K562 (cell line): ENCODE measurements at places on chromosomes 6 and 20.

- DNase-seq = no peak
Observed at GRCh38 chr6:109081516-109082187, 13.0 kb downstream of the SESN1 start.

DNA sequence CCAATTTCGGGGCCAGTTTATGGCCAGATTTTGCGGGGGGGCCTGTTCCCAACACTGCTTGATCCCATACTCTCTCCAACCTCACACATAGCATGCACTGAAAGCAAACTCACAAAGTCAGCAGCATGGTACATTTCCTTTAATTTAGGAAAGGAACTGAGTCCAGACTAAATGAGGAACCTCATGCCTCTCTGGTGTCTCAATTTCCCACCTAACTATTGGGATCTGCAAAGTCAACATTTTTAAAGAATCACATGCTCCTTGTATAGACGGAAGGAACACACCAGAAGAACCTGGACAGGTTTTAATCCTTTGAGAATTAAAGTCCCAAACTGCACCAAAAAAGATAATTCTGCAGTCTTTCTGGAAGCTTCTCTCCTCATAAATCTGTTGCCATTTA, 33.3 kb downstream of the FAM50B start:
- no peak for DNase-seq

DNA sequence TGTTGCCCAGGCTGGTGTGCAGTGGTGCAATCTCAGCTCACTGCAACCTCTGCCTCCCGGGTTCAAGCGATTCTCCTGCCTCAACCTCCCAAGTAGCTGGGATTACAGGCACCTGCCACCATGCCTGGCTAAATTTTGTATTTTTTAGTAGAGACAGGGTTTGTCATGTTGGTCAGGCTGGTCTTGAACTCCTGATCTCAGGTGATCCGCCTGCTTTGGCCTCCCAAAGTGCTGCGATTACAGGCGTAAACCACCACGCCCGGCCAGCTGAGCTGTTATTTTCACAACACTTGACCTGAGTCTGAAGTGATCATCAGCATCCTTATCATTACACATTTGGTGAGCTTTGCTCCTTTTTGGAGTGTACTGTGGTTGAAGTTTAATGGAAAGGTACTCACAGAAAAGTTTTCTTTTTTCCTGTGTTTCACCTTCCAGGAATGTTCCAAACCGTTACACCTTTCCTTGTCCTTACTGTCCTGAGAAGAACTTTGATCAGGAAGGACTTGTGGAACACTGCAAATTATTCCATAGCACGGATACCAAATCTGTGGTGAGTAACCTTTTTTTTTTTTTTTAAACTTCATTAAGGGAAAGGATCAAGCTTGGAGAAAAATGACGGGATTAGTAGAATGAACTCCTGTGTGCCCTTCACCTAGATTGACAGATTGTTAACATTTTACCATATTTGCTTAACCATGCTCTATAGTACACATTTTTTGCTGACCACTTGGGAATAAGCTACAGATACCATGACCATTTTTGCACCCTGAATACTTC, 9.7 kb downstream of the RNF114 start:
- DNase-seq = no peak

DNA sequence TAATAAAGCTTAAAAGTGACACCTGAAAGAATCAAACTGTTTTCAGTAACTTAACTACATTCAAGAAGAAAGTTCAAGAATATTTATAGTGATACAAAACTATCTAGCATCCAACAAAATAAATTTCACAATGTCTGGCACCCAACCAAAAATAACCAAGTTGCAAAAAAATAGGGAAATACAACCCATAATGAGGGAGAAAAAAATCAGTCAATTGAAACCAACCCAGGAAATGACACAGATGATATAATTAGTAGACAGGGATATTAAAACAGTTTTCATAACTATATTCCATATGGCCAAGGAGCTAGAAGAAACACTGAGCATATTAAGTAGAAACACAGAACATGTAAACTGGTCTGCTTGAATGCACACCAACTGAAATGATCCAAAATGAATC, 120.2 kb upstream of the BEND3 start:
- no peak for DNase-seq

- DNase-seq = no peak
Observed at GRCh38 chr6:13045676-13046075, 282.7 kb downstream of the TBC1D7 start.

DNA sequence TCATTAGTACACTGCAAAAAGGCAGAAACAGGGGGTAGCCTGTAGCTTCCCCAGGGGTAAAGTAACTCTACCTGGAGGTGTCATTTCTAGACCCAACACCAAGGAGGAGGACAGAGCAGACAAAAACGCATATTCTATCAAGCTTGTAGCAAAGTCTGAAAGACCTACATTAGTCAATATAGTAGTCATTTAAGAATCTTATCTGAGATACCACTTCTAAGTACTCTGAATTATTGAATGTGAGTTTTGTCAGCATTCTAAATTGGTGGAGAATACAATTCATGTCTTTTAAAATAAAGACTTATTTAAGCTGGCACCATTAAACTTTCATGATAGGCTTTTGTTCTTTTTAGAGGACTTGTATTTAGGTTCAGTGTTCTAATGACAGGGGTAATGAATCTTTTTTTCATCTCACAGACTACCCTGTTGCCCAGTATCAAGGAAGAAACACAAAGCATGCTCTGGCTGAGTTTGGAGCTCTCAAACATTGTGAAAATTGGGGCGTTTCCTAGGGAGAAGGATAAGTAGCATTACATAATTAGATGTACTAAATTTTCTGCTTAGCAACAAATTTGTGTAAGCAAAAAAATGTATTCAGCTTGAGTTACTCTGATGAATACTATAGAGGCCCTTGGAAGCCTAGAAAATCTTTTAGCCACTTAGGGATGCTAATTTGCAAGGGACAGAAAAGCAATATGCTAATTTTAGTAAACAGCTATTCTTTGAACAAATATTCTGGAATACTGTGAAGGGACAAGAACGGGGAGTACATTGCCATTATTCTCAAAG, 255.4 kb upstream of the HSF2 start:
- no peak for DNase-seq

GRCh38 chr6:5139828-5140771, 55.0 kb downstream of the PPP1R3G start:
- DNase-seq = no peak

DNA sequence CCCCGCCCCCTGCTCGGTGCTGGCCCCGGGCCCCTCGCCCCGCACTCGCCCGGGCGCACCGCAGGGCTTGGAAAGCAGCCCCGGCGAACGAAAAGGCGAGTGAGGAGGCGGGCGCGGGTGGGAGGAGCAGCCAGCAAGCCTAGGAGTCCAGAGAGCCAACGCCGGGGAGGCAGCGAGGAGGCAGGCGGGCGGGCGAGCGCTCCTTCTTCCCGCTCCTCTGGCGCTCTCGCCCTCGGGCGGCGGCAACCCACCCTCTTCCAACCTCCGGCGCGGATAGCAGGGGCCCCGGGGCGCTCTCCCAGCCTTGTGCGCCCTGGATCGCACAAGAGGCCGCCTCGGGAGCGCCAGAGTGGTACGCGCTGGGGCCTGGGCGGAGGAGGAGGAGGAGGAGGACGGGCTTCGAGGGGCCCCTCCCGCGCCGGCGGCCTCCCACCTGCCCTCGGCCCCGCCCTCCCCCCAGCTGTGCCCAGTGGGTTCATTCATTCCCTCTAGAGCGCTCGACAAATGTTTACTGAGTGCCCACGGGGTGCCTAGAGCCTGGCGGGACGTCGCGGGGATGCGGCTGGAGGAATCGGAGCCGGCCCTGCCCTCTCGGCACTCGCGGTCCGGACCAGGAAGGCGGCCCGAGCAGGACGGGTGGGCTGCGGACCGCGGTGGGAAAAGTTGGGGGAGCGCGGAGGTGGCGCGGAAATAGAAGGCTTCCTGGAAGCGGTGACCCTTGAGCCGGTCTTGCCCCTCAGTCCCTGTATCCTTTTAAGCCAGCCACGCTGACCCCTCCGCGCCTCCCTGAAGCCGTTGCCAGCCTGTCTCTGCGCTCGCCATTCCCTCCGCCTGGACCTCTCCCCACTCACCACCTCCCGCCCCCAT, at the start of gene BMP7:
BMP7 (minus strand) TSS at position 351 of the 867 bp plus-strand sequence. CDS start 519 bp downstream, outside the sequence.
- no peak for DNase-seq

DNA sequence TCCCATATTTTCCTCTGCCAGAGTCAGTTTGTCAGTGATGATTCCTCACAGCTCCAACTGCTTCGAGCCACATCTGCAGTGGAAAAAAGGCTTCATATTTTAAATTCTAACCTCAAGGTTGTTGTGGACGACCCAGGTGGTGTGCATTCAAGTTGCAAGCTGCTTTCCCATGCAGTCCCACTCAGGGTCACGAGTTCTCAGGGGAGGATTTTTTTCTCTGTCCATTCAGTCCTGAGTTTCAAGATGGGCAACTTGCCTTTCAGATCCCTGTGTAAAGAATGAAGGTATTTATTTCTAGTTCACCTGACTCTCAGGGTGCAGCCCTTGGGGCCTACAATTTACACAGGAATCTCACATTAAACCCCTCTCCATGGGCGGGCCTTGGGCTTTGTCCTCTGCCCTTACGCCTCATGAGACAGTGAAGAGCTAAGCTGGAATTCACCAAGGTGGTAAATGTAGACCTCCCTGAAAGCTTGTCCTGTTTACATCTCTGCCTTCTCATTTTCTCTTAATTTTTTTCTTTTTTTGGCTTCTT, 65.9 kb downstream of the TPD52L1 start:
- no peak for DNase-seq

GRCh38 chr6:143734641-143735063, 56.9 kb downstream of the PHACTR2 start:
- DNase-seq = no peak
